ENCODE measurements at places on chromosomes 7 and 10.

- DNase-seq: no peak
Measured at GRCh38 chr10:49153971-49154370, 20.1 kb upstream of the FAM170B start.

- DNase-seq: no peak
Measured at GRCh38 chr10:62738916-62739315, 65.6 kb upstream of the ADO start.

DNA sequence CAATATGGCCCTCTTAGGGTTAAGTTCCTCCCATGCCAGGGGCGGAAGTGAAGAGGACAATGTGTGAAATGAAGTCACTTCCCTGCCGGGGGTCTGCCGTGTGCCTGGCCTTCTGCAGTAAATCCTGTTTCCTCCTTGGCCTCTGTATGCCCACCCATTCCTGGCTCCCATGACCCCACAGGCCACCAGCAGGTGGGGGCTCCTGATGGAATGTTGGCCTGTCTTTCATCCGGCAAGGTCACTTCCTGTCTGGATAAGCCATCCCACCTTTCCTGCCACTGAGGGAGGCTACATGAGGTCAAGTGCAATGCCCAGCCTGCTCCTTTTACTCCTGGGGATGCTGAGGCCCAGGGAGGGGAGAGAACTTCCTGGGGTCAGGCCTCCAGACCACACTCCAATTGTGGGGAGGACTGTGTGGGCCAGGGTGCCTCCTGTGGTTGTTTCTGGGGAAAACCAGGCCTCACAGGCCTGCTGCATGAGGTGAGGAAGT is 22.3 kb downstream of the PALD1 start:
- DNase-seq: no peak

DNA sequence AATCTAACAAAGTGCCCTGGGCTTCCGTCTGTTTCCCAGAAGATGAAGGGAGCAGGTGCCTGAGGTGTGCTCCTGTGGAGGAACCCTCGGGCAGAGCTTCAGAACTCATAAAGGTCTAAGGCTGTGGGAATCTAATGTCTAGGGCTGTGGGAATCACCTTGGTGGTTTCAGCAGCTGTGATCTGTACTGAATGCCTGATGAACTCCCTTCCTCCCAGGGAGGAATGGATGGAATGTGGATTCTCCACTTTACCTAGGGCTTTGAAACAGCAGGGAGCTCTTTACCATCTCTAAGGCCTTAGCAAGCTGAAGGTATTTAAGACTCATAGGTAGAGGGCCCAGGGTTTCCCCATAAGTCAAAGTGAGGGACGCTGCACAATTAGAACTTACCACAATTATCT is 36.0 kb upstream of the SEMA3E start:
- peak; percentile 22 for DNase-seq

DNA sequence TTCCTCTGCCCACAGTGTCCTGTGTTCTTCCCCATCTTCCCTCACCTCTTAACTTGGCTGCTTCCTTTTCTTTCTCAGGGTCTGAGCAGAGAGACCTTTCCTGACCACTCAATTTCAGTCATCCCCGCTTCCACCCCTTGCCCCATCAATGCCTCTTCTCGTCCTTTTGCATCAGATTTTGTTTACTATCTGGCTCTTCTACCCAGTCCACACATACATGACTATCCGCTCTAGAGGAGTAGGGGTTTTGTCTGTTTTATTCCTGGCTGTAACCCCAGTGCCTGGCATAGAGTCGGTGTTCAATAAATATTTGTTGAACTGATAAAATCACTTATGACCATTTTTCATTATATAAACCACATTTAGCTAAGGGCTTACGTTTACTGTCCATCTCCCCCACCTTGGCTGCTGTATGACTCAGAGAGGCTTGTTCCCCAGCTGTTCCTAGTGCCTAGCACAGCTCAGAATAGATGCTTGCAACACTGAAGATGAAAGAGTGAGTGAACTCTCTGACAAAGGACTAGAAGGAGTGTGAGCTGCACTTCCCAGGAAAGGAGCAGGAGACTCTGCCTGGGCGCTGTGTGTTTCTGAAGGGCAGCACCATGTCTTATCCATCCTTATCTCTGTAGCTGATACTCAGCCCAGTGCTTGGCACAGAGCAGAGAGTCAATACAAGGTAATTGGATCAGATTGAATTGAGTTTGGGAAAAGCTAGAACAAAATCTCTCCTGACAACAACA is 21.9 kb downstream of the ARID5B start:
- DNase-seq: no peak

DNA sequence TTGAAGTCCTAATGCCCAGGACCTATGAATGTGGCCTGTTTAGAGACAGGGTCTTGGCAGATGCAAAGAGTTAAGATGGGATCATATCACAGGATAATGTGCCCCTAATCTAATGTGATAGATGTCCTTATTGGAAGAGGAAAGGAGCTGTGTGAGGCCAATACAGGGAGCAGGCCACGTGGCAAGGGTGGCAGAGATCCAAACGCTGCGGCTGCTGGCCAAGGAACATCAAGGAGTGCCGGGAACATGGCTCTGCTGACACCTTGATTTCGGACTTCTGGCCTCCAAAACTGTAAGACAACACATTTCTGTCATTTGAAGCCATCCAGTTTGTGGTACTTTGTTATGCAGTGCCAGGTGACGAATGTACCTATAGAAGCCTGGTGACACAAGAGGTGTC is 37.7 kb upstream of the EZH2 start:
- no peak for DNase-seq

DNA sequence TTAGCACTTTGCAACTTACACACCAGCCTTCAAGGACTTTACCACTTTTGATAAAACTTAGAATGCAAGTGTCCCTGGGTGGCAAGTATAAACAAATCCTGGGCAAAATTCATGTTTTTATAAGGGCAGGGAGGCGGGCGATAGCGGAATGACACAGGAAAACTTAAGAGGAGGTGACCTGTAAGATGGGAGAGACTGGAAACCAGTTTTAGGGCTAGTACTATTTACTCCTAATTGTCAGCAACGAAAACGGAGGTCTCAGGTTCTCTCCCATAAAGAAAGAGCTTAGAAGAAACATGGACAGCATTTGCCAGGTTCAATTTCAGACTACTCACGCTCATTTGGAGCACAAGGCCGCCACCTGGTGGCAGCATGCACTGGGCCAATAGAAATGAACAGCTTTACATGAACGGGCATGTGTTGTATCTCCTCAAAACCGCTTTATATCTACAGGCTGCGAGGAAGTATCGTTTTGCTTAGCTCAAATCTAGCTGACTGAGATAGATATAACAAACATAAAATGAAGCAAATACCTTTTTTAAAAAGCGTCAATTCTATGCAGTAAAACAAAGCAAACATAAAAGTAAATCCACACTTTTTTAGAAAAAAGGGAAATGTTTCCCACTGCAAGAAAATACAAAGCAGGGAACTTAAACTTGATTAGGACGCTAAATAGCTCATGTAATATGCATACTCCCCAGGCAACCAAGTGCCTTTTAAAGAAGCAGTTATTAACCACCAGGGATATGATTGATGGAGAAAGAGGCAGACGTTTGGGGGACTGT is 37.6 kb upstream of the SVOPL start:
- peak; percentile 90 for DNase-seq
